ENCODE measurements at places on chromosomes 16 and 17.

- DNase-seq = no peak
These were observed 48.3 kb upstream of the ERN1 start for GRCh38 chr17:64178011-64178825.

DNA sequence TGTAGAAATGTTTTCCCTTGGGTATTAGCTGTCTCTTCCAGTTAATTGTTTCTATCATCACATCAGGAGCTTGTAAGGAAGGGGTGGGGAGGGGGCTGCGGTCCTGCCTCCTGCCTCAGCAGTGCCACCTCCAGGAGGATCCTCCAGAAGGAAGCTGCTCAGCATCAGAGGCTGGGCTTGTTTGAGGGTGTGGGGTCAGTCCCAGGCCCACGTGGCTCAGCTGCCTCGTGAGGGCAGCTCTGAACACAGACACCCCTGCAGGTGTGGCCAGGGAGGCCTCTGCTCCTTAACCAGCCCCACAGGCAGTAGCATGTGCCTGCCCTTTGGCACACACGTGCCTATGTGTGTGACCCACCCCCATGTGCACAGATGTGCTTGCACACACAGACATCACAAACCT is 46.3 kb downstream of the MRM1 start:
- no peak for DNase-seq

DNA sequence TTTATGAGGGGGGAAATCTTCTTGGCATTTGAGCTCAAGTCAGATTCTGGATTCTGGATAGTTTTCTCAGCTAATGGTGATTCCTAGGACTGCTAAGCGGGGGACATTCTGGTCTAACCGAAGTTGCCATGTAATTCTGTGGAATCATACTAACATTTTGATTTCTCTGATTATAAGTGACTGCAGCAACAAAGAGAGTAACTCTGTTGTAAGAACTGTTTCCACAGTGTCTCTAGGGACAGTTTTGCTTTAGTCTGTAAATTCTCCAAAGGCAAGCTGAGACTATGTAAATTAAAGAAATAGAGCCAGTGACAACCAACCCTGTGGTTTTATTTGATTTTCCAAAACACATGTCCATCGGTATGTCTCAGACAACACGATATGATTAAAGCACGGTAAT is 286.2 kb downstream of the IRX3 start:
- DNase-seq = peak; percentile 63

GRCh38 chr16:68033101-68033500 is 10.0 kb downstream of the DUS2 start:
- no peak for DNase-seq

DNA sequence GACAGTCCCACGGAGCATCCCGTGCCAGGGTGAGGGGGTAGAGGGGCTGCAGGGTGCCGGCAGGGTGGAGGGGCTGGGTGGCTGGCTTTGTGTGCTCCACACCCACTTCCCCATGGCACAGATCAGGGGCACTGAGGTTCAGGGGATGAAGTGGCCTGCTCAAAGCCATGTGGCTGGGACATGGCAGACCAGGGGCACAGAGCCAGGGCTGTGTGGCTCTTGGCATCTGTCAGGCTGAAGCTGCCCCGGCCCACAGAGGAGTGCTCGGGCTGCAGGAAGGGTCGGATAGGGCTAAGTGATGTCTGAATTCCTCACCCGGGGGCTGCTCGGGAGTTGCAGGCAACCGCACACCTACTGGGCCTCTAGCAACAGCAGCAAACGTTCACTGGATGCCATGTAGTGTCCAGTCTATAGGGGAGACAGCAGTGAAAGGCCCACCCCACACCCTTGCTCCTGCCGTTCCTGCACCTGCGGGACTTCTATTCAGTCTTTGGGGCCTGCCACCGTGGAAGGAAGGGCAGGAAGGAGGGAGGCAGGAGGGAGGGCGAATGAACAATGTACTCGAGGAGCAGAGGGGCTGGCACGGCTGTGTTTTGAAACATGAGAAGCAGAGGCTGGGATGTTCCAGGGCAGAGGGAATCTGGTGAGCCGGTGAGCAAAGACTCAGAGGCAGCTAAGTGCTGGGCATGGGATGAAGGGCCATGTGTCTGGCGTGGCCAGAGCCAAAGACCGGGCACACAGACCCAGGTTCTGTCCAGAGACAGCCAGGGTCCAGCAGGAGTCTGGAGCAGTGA is 15.1 kb downstream of the SLC5A10 start:
- peak; percentile 45 for DNase-seq

GRCh38 chr16:78290872-78291591 is 191.6 kb downstream of the WWOX start:
- DNase-seq = no peak

DNA sequence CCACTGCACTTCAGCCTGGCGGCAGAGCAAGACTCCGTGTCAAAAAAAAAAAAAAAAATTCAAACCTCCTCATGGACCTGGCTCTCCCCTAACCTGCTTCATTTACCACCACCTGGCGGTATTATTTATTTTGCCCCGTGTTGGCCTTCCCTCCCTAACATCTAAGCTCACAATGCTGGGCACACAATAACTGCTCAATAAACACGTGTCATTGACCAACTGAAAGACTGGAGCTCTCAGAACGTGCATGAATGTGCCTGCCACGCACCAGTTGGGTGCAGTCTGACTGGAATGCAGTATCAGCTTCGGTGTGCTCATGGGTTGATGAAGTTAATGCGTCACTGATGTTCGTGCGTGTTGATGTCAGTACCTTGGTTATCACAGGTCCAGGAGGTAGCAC is 64.4 kb upstream of the CDC42EP4 start:
- no peak for DNase-seq

DNA sequence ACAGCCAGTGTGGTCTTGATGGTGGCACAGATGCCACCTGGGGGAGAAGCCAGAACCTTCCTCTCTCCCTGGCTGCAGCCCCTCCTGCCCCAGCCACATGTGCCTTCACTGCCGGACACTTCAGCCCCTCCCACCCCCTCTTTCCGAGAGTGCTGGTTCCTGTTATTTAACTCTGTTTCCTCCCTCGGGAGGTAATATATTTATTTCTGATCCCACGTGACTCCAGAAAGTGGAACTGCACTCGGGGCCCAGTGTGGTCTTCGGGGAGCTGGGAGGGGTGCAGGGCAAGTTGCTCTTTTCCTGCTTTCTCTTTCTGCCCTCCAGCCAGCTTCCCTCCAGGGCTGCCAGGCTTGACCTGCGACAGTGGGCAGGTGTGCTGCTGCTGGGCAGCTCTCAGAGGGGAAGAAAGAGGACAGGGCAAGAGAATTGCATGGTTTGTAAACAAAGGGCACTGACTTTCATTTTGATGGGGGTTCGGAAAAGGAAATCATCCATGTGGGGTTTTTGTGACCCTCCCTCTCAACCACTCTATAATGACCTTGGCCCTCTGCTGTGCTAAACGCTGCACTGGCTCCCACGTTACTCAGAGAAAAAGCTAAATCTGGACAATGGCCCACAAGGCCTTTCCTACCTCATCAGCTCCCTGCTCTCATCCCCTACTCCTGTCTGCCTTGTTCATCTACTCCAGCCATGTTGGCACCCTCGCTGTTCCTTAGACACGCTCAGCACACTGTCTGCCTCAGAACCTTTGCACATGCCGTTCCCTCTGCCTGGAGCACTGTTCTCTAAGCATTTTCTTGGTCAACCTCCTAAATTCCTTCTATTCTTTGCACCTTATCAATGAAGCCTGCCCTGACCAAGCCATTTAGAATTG is 8.2 kb upstream of the CIITA start:
- DNase-seq = no peak

- DNase-seq = no peak
These were observed 88.6 kb upstream of the BRD7 start for GRCh38 chr16:50457423-50457822.

GRCh38 chr17:17785407-17785806 is 51.4 kb downstream of the SREBF1 start:
- DNase-seq = no peak

DNA sequence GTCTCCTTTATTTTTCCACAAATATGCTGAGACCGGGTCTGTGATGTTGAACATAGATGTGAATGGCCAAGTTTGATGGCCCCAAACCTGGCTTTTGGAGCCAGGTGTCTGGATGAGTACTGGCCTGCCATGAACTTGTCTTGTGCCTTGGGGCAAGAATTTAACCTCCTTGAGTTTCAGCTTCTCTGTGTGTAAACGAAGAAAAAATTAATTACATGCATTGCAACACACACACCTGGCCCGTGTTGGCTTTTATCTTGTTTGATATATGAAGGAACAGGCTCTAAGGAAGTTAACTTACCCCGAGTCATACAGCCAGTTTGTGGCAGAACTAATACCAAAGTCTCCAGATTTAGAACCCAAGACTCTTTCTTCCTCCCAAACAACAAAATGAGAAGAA is 13.1 kb downstream of the FBXO39 start:
- DNase-seq = no peak

GRCh38 chr17:3986939-3987335 is 22.7 kb upstream of the ATP2A3 start:
- no peak for DNase-seq

- no peak for DNase-seq
These were observed 301.7 kb upstream of the IRX5 start for GRCh38 chr16:54628796-54629625.

GRCh38 chr17:66850692-66851091 is 15.8 kb downstream of the CACNG5 start:
- DNase-seq = no peak

DNA sequence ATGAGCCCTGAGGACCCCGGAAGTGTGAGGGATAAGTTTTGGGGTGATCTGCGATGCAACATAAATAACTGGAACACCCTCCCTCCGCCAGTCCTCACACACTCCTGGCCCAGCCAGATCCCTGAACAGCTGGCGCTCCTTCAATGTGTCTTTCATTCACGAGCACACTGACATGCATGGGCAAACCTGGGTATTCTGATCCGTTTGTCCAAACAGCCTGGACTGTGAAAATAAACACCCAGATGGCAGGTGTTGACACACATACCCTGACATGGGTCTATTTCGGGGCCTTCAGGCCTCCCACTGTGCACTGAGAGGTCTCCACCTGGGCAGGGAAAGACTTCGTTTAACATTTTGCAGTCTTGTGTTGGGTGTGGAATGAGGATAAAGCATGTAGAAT is 3.0 kb upstream of the CPNE2 start:
- no peak for DNase-seq

GRCh38 chr16:73383195-73383987 is 335.5 kb upstream of the ZFHX3 start:
- DNase-seq = no peak

- DNase-seq = peak; percentile 72
These were observed 3.0 kb downstream of the RHBDF2 start for GRCh38 chr17:76497979-76498875.

DNA sequence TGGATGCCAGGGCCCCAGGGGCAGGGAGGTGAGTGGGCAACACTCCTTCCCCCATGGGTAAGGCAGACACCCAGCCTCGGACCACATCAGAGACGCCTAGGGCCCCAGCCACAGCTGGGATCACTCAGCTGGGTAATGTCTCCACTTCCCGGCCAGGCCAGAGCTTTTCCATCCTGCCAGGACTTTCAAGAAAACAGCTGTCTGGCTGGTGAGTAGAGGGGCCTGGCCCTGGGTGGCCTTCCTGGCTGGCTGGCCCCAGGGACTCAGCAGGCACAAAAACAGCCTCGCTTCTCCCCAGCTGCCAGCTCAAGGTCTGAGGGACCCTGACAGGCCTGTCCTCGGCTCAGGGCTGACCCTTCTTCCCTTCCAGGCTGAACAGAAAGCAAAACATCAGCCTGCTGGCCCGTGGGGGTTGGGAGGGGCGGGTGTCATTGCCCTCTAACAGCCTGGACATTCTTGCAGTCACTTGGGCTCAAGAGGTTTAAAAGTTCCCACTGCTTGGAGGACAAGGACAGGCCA is 45.3 kb upstream of the JPH3 start:
- DNase-seq = peak; percentile 74

DNA sequence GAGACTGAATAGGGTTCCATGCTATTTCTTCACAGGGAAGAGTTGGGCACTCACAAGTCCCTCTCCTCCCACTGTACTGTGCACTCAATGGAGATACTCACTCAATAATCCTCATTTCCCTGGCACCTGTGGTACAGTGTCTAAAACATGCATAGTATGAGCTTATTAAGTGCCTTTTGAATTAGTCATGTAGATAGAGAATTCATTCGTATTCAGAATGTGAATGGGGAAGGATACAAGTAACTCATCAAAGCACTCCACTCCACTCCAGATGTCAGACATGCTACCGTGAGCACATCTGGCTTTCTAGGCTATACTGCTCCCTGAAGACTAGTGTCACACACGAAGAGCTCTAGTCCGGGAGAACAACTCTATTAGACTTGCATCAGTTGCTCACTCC is 6.3 kb downstream of the C17orf75 start:
- no peak for DNase-seq

DNA sequence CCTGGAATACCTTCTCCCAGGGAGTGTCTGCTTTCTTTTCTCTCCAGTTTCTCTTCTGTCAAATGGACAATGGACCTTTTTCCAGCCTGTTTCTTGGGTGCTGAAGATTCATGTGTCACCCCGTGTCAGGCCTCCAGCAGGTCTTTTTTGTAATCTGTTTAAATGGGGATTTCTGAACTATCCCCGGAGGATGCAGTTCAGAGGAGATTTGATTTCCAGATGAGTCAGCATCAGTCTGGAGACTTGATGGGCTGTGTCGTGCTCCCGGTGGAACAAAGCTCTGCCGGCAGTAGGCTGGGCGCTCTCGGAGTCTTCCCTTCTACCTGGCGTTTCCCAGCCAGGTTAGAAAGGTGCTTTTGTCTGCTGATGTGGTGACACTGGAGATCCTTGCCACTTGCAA is 440.6 kb downstream of the HS3ST3B1 start:
- DNase-seq = no peak

GRCh38 chr16:918068-918467 is 52.7 kb downstream of the LMF1 start:
- no peak for DNase-seq

DNA sequence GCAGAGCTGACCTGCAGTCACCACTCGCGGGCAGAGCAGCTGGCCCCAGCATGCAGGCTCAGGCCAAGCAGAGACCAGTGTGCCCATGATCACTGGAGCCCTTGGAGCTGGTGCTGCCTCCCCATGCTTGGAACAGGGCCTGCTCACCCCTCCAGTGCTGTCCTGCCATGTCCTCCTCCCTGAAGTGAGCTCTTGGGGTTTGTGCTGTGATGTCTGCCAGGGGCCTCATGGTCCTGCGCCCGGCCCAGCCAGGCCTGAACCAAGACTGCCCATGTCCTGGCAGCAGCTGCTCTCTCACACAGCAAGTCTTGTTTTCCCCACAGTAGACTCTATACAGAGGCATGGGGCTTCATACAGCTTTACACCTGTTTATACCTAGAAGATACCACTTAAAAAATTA is 24.6 kb downstream of the TMEM11 start:
- no peak for DNase-seq

GRCh38 chr17:59684967-59685366 is 22.3 kb downstream of the PTRH2 start:
- DNase-seq = no peak

DNA sequence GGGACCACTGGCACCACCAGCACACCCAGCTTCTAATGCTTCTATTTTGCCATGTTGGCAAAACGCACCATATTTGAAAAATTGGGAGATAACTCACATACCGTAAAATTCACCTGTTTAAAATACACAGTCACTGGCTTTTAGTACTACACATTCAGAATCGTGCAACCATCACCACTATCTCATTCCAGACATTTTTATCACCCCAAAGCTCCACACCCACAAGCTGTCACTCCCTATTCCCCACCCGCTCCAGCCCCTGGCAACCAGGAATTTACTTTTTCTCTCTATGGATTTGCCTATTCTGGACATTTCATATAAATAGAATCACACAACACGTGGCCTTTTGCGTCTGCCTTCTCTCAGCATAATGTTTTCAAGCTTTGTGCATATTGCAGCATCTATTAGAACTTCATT is 25.0 kb downstream of the PPL start:
- peak; percentile 66 for DNase-seq

Data from adipocyte (in vitro differentiated cells).